ENCODE measurements at places on chromosomes 2 and 18. TPM values are rescaled to one million over a fixed set of nuclear protein-coding genes. Genes with fewer than 3 reads are reported as not detected.

NEU2 gene
- 1.4 TPM for total RNA-seq

SULT1C4 gene
- total RNA-seq, result 14.7 TPM

DNA sequence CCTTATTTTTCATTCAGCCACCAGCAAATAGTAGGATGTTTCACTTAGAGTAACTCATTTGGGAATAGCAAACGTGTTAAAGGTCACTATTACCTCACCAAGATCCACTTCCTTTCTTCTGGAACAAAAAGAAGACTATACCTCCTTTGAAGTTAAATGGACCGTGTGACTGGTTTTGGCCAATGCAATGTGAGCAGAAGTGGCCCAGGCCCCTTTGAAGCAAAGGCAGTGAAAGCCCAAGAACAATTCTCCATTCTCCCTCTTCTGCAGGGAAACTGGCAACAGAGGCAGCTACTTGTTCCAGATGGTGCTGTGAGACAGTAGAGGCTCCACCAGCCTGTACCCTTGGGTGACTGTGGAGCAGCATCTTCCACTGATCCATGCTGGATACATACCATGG lies 11.3 kb upstream of the MALL start:
- no peak for DNase-seq

DNA sequence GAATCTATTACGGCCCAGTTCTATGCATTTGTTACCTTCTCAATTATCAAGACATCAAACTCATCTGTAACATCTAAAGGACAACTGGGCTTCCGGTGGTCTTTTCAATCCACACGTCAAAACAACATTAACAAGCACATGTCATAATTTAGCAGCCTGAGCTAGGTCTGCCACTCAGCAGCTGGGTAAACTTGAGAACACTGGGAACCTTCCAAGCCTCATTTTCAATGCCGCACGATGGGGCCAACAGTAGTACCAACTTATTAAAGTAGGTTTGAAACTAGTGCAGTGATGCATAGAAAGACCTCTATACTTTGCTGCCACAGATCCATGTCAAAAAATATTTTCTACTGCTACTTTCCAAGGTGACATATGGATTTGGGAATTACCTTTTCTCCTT lies 60.4 kb downstream of the COL4A4 start:
- DNase-seq, result no peak

Measured in skin of body (tissue), 3 donors.